Stimulated activated CD8-positive, alpha-beta memory T cell treated with anti-CD3 and anti-CD28 coated beads, Interleukin-4, amount 100 ng/mL, for 24 hours (primary cell): ENCODE measurements at places on chromosomes 3 and 15.

DNA sequence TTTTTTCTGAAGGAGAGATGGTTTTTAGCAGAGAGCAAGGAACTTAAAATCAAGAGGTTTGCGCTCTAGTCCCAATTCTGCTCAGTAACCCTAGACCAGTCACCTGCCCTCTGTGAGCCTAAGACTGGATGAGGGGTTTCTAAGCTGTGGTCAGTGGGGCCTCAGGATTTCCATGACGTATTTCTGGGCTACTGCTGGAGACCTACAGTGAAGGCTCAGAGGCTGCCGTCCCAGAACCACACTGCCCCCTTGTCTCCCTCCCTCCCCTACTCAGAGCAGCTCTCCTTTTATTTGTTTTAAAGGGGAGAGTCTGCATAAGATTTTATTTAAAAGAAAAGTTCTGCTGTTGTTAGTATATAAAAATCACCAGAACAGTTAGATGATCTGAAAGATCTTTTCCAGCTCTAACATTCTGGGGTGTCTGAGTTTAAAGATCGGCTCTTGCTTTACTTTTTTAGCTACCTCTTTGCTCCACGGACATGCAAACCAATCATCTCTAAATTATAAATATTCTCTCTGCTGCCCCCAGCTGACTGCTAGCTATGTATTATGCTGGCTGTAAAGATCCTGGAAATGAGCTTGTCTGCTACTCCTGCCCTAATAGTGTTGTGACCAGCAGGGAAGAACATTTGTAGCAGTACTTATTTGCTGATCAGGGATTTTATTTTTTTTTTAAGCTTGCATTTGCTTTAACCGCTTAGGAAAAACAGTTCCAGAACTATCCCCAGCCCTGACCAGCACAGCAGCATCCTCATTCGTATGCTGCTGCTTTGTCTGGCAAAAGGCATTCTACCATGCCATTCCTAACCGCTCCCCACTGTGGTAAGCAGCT lies 28.6 kb upstream of the NDUFB4 start:
- DNase-seq, result no peak

DNA sequence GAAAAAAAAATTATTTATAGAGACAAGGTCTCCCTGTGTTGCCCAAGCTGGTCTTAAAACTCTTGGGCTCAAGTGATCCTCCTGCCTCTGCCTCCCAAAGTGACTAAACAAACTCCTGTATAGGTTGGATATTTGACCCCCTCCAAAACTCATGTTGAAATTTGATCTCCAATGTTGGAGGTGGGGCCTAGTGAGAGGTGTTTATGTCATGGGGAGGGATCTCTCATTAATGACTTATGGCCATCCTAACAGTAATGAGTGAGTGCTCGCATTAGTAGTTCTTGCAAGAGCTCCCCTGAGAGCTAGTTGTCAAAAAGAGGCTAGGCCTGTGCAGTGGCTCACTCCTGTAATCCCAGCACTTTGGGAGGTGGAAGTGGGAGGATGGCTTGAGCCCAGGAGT lies 141.2 kb downstream of the STT3B start:
- DNase-seq, result no peak

- no peak for DNase-seq
Observed at GRCh38 chr3:117003501-117003900, 293.9 kb downstream of the TUSC7 start.

DNA sequence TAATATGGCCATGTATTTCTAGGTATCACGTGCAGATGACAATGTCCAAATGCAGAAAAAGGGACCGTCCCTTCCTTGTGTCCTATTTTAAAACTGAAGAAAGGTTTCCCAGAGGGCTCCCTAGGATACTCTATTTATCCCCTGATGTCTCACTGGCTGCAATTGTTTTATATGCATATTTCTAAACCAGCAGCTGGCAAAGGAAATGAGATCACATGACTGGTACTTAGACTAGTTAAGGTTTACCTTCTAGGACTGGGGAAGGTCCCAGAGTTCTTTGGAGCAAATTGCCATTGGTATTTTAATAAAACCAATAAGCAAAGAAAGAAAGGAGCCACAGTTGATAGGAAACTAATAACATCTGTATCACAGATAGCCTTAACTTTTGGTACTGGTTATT lies 29.5 kb downstream of the GTF2E1 start:
- no peak for DNase-seq

- DNase-seq, result peak; percentile 95
Observed at GRCh38 chr3:196432137-196432879, at the start of gene UBXN7. Gene UBXN7 (minus strand): TSS chr3:196432427. CDS start chr3:196432399, 28 bp downstream.

DNA sequence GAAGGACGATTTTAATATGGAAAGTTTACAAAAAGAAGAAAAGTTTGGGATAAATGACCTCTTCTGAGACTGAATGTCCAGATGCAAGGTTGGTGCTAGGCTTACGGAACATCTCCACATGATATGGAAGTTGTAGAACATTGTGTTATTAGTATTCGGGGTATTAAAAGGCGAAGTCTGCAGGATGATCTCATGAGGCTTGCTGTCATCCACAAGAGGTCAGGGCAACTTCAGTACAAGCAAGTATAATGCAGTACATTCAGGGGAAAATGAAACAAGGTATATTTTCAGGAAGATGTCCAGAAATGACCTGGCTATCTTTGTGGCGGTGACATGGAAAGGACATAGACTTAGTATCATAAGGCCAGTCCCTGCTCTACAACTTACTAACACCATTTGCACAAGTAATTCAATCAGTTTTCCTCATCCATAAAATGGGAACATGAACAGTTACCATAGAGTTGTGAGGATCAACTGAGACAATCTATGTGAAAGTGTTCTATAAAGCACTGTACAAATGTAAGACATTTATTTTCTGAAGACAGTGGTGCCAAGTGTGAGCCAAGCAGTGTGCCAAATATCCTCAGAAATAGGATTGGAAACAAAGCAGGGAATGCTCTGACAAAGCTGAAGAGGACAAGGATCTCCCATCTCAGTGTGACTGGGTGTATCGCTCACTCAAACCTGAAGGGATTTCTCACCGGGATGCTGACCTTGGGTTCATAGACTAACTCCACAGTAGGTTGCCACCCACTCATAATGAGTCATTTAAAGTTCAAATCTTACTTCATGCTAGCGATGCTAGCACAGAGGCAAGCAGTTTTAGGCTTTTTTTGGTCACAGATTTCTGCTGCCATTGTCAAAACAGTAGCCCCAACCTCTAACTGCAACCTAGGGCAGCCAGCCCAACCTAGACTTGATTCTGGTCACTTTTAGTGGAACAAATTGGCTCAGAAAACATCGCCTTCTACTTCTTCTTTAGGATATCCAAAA lies 118.3 kb downstream of the TIGIT start:
- no peak for DNase-seq

- no peak for DNase-seq
Observed at GRCh38 chr3:123664753-123665152, 79.9 kb upstream of the HACD2 start.

- DNase-seq, result no peak
Observed at GRCh38 chr3:62818347-62818746, 56.9 kb downstream of the CADPS start.

DNA sequence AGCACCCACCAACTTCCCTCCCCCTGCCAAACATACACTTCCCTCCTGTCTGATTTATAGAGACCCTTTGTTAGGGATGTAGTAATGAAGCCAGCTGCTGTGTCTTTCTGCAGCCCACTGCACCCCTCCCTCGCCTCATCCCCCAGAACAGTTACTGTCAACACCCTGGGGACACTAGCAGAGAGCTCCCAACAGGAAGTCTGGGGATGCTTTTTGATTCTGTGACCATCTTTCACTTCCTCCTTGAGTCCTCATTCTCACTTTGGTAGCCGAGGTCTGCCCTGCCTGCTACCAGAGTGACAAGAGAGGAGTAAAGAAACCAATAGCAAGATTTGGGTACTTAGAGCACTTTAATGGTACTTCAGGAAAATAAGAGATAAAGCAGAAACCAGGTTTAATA lies 201.6 kb downstream of the SATB1 start:
- no peak for DNase-seq

DNA sequence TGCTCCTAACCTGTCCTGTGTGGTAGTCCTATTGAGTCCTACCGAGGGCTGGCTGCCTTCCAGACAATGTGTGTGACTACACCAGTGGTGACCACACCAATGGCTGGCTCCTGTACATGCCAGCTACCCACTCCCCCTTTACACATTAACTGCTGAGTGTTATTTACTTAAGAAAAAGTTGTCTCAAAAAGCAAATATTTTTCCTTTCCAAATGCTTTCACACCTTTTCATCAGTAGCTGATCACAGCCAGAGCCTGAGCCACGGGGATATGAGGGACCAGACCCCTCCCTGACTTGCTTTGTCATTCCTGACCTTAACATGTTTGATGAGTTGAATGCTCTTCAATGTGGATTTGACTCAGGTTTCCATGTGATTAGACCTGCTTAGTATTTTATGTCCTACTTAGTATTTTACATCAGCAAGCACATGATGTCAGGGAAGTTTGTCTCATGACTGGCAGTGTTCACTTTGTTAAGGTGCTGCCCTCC lies 29.6 kb upstream of the GREM1 start:
- no peak for DNase-seq

GRCh38 chr3:65081536-65081935 lies 393.7 kb upstream of the ADAMTS9 start:
- DNase-seq, result no peak

DNA sequence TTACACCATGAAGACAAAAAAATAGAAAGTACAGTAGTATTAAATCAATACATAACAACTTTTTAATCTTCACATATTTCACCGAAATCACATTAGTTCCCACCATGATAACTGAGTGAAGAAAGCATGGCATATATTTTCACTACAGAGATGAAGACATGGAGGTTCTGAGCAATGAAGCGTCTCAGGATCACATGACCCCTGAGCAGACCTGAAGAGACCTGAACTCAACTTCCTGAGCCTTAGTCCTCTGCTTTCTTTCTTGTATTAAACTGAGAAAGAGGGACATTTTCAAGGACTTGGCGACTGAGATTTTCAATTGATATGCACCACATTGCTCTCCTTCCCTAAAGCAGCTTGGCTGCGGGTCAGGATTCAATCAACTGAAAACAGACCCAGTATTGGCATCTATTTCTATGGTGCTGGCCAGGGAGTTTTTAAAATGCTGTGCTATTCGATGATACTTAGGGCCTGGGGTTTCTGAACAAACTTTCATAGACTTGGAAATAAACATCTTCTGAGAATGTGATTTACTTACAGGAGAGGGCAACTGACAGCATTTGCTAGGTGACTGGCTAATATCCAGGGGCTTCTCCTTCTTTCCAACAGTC lies 165.1 kb downstream of the LSAMP start:
- no peak for DNase-seq

DNA sequence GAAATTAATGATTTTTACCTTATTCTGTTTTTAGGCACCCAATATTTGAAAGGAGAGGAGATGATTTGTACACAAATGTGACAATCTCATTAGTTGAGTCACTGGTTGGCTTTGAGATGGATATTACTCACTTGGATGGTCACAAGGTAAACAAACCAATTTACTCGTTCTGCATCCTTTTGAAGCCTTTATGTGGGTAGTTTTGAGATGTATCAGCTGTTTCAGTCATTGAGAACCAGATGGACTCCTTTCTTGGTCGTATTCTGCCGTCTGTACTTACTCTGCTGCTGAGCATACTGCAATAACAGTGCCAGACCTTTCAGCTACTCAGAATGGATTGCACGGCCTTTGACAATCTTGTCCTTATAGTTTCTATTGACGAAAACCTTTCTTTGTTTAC lies 13.3 kb downstream of the DNAJB11 start:
- no peak for DNase-seq

DNA sequence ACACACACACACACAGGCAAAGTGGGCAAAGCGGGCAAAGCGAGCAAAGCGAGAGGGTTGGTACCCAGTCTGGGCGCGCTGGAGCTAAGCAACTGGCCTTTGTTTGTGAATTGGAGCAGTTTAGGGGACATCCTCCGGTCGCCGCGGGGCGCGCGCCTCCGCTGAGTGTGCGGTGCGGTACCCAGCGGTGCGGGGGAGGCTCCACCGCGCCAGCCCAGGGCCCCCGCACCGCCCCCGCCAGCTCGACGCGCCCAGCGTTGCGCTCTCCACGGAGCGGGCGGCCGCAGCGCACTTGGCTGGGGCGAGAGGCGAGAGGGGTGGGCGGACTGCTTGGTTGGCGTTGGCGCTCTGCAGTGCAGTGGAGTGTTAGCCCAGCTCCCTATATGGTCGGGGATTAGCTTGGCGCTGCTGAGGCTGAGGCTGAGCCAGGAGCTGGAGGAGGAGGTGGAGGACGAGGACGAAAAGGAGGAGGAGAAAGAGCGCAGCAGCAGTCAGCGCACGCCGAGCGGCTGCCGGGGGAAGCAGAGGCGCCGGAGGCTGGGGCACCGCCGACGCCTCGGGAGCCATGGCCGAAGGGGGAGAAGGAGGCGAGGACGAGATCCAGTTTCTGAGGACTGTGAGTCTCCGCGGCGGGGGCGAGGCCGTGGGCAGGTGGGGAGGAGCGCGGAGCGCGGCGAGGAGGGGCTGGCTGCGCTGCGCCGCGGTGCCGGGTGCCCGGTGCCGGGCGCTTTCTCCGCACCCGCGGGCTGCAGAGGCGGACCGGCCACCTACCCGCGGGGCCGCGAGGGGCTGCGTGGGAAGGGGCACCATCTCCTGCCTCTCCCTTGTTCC lies at the start of gene RYR3:
RYR3 (plus strand) TSS at position 487 of the 831 bp plus-strand sequence; CDS start at position 566, 79 bp downstream.
- no peak for DNase-seq

- no peak for DNase-seq
Observed at GRCh38 chr15:23524816-23525215, 40.7 kb upstream of the MKRN3 start.

DNA sequence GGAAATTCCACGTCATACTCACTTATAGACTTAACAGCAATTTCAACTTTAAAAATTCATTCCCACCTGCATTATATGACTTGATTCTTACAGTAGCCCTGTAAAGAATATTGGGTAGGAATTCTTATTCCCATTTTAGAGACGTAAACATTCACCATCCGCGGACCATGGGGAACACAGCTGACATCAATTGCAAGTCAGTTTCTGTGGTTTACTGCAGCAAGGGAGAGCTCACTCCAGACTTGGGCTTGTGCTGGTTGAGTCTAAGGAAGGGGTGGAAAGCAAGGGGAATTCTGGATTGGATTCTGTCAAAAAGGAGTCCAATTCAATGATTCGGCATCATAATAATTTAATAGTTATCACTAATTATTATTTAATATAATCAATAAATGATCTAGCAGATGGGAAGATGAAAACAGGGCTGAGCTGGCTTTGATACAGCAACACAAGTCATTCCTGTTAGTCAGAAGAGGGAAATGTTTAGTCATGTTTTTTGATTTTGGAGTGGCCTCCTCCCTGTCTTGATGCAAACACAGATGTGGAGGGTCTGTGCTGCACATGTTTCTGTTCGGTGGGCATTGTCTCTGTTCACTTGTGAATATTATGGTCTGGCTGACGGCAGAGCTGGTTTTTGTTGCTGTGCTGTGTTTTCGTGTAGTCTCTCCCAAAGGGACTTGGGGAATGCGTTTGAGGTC lies 9.7 kb downstream of the LIPC start:
- DNase-seq, result no peak

GRCh38 chr3:139937674-139938279 lies 2.8 kb downstream of the CLSTN2 start:
- no peak for DNase-seq

GRCh38 chr3:73175698-73176097 lies 114.2 kb downstream of the EBLN2 start:
- no peak for DNase-seq
